ENCODE measurements at places on chromosomes 16 and 17. TPM values are rescaled to one million over a fixed set of nuclear protein-coding genes. Genes with fewer than 3 reads are reported as not detected.
A peak's percentile ranks its signal among the peaks of the same experiment; 100 is the strongest.

- H3K27ac ChIP-seq: no peak overlapping the region
- peaks cover 6% of the 10 kb centered on the region for H3K4me1 ChIP-seq
- H3K36me3 ChIP-seq: no peaks in the 10 kb centered on the region
- DNase-seq: no peak
Observed at GRCh38 chr17:77189148-77189547, 48.4 kb downstream of the SEC14L1 start.

DNA sequence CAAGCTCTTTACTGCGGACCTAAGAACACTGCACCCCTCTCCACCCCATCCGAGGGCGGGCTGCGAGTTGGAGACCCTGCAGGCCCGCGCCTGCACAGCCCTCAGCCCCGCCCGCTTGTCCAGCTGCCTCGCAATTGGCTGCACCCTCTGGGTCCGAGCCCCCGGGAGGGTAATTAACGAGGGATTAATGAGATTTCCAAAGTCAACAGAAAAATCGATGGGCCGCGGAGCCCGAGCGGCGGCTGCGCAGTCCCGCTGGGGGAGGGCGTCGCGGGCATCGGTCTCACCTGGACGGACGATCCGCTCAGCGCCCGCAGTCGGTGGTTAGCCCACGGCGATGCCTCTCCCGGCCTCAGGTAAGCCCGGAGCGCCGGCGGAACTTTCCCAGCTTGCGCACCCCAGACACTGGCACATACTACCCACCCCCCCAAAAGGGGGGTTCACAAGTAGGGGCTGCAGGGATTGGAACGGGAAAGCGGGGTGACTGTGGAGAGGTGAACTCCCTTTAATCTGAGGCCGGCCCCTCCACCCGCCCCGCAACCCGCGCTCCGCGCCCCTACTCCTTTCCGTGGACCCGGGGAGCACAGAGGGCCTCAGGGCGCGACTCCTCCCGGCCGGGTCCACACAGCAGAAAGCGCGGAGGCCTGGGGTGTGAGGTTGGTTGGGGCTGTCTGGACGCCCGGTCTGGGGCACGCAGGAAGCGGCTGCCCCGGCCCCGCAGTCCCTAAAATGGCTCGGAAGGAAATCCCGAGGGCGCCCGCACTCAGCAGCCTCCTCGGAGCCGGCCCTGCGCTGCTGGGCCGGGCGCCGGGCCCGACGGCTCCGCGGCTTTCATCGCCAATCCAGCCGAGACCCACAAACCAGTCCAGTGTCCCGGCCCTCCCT, at the start of gene OTOP3:
OTOP3 (plus strand) TSS at position 314 of the 885 bp plus-strand sequence; CDS start at position 338, 24 bp downstream.
- no peak for DNase-seq
- no peaks in the 10 kb centered on the region for H3K36me3 ChIP-seq
- peaks cover 44% of the 10 kb centered on the region for H3K27me3 ChIP-seq
- peak within 1 kb of the TSS; percentile 47 for H3K4me3 ChIP-seq
- H3K4me1 ChIP-seq: peaks cover 11% of the 10 kb centered on the region

The OR3A2 gene
- not detected for total RNA-seq

GRCh38 chr16:50256604-50257003, 9.7 kb upstream of the ADCY7 start:
- no peak overlapping the region for H3K4me3 ChIP-seq
- H3K27ac ChIP-seq: no peak overlapping the region
- no peaks in the 10 kb centered on the region for H3K27me3 ChIP-seq
- H3K4me1 ChIP-seq: no peaks in the 10 kb centered on the region

The FOXN1 gene
- not detected for total RNA-seq

The MSLN gene
- not detected for total RNA-seq

- no peak overlapping the region for H3K27ac ChIP-seq
- H3K4me1 ChIP-seq: no peaks in the 10 kb centered on the region
- H3K27me3 ChIP-seq: no peaks in the 10 kb centered on the region
Observed at GRCh38 chr16:73792199-73793020, 504.2 kb upstream of the PSMD7 start.

The NECAB2 gene
- total RNA-seq: not detected

The GPR142 gene
- total RNA-seq: not detected

GRCh38 chr17:8868529-8868951, 1.1 kb upstream of the PIK3R6 start:
- H3K27me3 ChIP-seq: no peaks in the 10 kb centered on the region
- no peaks in the 10 kb centered on the region for H3K4me1 ChIP-seq
- no peak for DNase-seq
- H3K36me3 ChIP-seq: no peaks in the 10 kb centered on the region
- H3K27ac ChIP-seq: no peak overlapping the region

- no peaks in the 10 kb centered on the region for H3K4me1 ChIP-seq
- no peaks in the 10 kb centered on the region for H3K36me3 ChIP-seq
- H3K4me3 ChIP-seq: no peak overlapping the region
- no peak for DNase-seq
Observed at GRCh38 chr17:53032861-53033271, 789.9 kb upstream of the KIF2B start.

GRCh38 chr17:17141860-17142552, 64.1 kb downstream of the PLD6 start:
- no peaks in the 10 kb centered on the region for H3K27me3 ChIP-seq
- peak; percentile 39 for DNase-seq
- no peak overlapping the region for H3K4me3 ChIP-seq
- H3K36me3 ChIP-seq: no peaks in the 10 kb centered on the region
- H3K4me1 ChIP-seq: peaks cover 12% of the 10 kb centered on the region
- H3K27ac ChIP-seq: peak overlapping the region; percentile 52

The MYH13 gene
- not detected for total RNA-seq

DNA sequence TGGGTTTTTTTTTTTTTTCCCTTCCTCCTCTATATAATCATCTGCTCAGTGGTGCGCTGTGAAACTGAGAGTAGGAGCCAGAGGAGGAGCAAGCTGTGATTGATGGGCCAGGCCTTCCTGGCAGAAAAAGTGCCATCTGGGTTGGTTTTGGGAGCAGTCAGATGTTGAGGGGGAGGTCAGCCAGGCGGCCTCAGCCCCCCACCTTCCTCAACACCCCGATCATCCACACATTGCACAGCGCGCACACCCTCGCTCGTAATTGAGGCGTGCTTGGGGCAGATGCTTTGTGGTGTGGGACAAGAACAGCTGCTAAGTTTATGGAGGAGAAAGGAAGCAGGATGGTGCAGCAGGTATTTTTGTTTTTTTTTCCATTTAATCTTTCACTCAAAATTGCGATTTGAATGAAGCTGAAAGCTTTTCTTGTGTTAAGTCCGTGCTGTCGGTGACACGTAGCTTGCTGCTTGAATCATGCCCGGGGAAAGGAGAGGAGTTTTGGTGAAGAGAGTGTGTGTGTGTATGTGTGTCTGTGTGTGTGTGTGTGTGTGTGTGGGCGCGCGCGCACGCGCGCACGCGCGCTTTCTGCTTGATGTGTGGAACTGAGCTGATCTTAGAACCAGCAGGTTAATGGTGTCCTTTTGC, 177.4 kb downstream of the RBFOX1 start:
- H3K27me3 ChIP-seq: no peaks in the 10 kb centered on the region
- no peak overlapping the region for H3K4me3 ChIP-seq
- H3K4me1 ChIP-seq: no peaks in the 10 kb centered on the region
- DNase-seq: no peak
- H3K36me3 ChIP-seq: no peaks in the 10 kb centered on the region
- no peak overlapping the region for H3K27ac ChIP-seq

DNA sequence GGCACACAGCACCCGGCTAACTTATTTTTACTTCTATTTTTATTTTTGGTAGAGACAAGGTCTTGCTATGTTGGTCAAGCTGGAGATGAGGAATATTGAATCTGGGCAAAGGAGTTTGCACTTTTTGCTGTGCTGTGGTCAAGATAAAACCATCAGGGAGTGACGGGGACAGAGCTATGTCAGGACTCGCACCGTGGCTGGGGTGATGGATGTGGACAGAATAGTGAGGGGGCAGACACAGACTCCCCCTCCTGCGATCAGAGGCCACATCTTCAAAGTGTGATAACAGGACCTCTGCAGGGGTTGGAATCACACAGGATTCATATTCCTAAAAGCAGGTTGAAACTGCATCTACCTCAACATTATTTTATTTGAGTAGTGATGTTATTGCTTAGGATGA, 25.6 kb downstream of the IL21R start:
- DNase-seq: no peak
- no peaks in the 10 kb centered on the region for H3K4me1 ChIP-seq
- H3K4me3 ChIP-seq: no peak overlapping the region
- H3K27ac ChIP-seq: no peak overlapping the region
- no peaks in the 10 kb centered on the region for H3K36me3 ChIP-seq

- H3K4me1 ChIP-seq: no peaks in the 10 kb centered on the region
- H3K36me3 ChIP-seq: no peaks in the 10 kb centered on the region
- H3K4me3 ChIP-seq: no peak overlapping the region
- DNase-seq: no peak
- no peaks in the 10 kb centered on the region for H3K27me3 ChIP-seq
Observed at GRCh38 chr16:23535901-23536300, 21.2 kb downstream of the EARS2 start.

The MED31 gene
- 5.4 TPM for total RNA-seq

The KRTAP2-1 gene
- not detected for total RNA-seq

The ARHGDIG gene
- total RNA-seq: 2.3 TPM

The ICAM2 gene
- total RNA-seq: 32.2 TPM

DNA sequence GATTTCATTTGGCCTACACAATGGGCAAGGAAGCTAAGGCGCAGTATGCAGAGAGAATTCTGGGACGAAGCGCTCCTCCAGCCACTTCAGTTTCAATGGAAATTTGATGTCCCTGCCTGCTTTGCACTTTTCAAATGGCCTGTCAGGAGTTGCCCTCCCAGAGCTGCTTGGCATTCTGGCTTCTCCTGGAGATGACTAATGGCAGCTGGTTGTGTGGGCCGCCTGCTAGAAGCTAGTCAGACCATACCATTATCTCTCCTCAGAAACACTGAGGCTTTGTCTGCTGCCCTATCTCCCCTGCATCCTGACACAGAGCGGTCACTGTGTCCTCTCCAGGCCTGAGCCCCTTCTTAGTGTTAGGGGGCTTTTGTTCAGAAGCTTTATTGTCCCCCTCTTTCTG, 180.1 kb downstream of the SPECC1 start:
- no peaks in the 10 kb centered on the region for H3K4me1 ChIP-seq
- H3K4me3 ChIP-seq: no peak overlapping the region
- H3K27ac ChIP-seq: no peak overlapping the region
- DNase-seq: no peak
- no peaks in the 10 kb centered on the region for H3K36me3 ChIP-seq

DNA sequence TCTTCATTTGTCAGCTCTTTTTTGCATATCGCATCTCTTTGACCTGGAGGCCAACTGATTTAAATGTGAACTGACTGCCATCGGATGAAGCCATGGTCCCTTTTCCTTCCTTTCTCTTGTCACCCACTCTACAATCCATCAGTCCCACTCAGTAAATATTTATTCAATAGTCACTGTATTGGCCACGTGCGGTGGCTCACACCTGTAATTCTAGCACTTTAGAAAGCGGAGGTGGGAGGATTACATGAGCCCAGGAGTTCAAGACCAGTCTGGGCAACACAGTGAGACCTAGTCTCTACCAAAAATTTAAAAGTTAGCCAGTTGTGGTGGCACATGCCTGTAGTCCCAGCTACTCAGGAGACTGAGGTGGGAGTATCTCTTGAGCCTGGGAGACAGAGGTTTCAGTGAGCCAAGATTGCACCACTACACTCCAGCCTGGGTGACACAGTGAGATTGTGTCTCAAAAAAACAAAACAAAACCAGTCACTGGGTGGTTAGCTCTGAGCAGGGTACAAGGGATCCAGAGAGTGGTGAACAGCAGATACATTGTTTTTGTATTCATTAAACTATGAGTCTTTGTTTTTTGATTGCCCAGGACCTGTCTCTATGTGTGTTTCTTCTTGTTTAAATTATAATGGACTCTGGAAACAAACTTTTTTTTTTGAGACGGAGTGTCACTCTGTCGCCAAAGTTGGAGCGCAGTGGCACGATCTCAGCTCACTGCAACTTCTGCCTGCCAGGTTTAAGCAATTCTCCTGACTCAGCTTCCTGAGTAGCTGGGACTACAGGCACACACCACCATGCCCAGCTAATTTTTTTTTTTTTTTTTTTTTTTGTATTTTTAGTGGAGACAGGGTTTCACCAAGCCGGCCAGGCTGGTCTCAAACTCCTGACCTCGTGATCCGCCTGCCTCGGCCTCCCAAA, 6.9 kb downstream of the PHAF1 start:
- H3K27ac ChIP-seq: no peak overlapping the region
- no peaks in the 10 kb centered on the region for H3K4me1 ChIP-seq
- H3K4me3 ChIP-seq: no peak overlapping the region
- H3K27me3 ChIP-seq: no peaks in the 10 kb centered on the region

GRCh38 chr16:55559233-55559632, 7.3 kb upstream of the CAPNS2 start:
- H3K36me3 ChIP-seq: no peaks in the 10 kb centered on the region
- H3K4me3 ChIP-seq: no peak overlapping the region
- peak overlapping the region; percentile 39 for H3K27ac ChIP-seq
- H3K27me3 ChIP-seq: no peaks in the 10 kb centered on the region

DNA sequence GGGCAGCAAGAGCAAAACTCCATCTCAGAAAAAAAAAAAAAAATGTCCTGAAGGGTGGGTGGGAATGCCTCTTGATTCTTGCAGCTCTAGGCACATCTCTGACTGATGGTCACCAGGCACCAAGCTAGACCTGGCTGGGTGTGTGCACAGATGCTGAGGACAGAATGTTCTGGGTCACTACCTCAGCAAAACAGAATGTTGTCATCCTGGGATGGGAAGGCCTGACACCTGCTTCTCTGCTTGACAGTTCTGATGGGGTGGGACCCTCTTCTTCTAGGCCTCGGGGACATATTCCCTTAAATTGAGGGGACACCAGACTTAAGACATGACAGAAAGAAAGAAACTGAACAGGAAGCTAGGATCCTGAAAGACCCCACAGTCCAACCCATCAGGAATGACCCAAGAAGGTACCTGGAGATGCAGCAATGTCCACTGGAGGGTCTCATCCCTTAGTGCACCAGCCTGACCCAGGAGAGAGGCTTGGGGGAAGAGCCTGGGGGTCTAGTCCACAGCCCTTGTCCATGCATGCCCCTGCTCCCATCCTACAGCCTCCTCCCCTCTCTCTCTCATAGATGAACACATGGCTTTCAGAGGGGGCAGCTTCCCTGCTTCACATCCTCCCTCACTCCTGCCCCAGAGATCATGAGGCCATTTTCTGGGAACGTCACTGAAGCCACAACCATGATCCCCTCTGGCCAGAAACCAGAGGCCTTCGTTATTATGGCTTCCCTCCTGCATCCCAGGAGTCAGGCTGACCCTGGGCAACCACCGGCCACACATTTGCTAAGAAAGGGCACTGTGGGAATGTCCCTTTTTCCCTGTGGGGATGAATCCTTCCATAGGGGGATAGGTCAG, 3.8 kb upstream of the STAT5B start:
- peaks cover 5% of the 10 kb centered on the region for H3K4me1 ChIP-seq
- no peak overlapping the region for H3K27ac ChIP-seq
- no peak overlapping the region for H3K4me3 ChIP-seq
- no peaks in the 10 kb centered on the region for H3K36me3 ChIP-seq

DNA sequence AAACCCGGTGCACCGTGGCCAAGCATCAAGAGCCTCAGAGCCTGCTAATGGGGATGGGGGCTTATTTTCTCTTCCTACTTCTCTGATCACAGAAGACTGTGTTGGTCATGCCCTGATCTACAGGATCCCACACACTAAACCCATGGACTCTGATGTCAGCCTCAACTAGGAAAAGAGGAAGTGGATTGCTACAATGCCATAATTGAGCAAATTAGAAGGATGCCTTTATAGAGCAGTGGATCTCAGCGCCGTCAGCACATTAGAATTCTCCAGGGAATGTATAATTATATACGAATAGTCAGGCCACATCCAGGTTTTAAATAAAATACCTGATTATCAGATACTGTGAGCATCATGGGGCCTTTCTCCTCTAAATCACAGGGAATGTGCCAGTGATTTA, 64.8 kb downstream of the VAT1L start:
- no peak overlapping the region for H3K4me3 ChIP-seq
- DNase-seq: no peak

All from breast epithelium (tissue), 4 donors.